Stimulated activated CD8-positive, alpha-beta memory T cell treated with anti-CD3 and anti-CD28 coated beads, Interleukin-4, amount 100 ng/mL, for 1 hour (primary cell): ENCODE measurements at places on chromosomes 7 and 10.

DNA sequence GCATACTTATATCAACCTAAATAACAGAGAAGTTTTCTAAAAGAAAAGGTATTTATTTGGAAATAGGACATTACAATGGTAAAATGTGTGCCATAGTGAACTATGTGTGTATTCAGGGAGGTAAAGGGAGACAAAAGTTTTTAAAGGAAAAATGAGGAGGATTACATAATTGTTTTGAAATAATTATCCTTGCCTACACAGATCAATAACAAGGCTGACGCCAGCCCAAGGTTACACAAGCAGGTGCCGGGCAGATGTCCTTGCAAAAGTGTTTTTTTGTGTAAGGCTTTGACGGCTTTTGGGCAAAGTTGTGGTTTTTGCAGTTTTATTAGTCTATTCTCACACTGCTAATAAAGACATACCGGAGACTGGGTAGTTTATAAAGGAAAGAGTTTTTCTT, 22.7 kb upstream of the SLC35B4 start:
- no peak for DNase-seq

- DNase-seq, result no peak
Measured at GRCh38 chr7:49980465-49980864, 112.6 kb downstream of the ZPBP start.

DNA sequence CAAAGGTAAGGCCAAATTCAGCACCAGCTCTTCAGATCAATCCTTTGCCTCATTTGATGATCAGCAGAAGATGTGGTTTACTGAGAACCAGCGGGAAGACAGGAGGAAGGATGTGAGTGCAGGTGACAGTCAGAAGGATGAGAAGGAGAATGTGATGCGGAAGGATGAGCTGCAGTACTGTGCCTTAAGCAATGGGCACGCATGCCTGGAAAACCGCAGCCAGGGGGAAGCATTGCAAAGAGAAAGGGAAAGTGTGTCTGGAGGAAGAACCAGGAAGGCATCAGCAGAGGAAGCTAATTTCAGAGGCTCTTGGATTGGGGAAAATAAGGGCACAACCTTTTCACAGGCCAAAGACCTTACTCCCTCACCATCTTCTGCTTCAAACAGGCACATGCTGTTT, 25.7 kb downstream of the C10orf71 start:
- DNase-seq, result no peak

GRCh38 chr7:78558566-78558965, 760.0 kb downstream of the PHTF2 start:
- DNase-seq, result no peak

DNA sequence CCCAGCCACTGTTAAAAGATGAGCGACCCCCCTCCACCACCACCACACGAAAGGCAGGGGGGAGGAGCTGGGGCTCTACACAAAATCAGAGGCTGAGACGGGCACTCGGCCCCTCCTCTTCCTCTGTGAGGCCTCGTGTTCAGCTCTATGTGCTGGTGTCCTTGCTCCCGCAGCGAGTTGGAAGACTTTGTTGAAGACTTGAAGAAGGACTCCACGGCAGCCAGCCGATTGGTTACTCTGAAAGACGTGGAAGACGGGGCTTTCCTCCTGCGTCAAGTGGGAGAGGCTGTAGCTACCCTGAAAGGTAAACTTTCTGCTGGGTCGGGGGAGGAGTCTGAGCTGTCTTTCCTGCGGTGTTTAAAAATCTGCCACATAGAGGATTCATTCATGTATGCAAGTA, 203.7 kb downstream of the ARHGAP21 start:
- DNase-seq, result no peak
